ENCODE measurements at places on chromosomes 13 and 19.

GRCh38 chr19:53809518-53810186 is 14.5 kb downstream of the NLRP12 start:
- DNase-seq: no peak

- no peak for DNase-seq
Measured at GRCh38 chr19:13866463-13867046, 10.4 kb upstream of the NANOS3 start.

- DNase-seq: no peak
Measured at GRCh38 chr13:110912651-110913051, 2.2 kb downstream of the ANKRD10 start.

- DNase-seq: no peak
Measured at GRCh38 chr13:45356966-45357672, 16.1 kb upstream of the TPT1 start.

- DNase-seq: no peak
Measured at GRCh38 chr13:88707646-88708045, 1036.5 kb downstream of the SLITRK5 start.

DNA sequence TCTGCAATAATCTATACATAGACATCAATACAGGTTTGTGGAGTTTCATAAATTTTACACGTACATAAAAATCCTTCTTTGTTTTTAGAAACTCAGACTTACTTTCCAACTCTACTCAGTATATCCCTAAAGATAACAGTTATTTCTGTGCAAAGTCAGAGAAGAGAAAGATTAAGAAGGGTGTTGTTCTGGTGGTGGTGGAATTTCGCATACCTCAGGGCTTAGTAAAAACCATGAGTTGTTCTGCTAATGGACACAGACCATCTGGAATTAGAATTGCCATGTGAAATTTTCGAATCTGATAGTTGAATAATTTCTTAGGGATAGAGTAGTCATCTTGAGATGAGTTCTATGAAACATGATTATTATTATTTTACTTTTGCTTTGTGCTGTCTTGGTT is 102.7 kb downstream of the ZAR1L start:
- no peak for DNase-seq

DNA sequence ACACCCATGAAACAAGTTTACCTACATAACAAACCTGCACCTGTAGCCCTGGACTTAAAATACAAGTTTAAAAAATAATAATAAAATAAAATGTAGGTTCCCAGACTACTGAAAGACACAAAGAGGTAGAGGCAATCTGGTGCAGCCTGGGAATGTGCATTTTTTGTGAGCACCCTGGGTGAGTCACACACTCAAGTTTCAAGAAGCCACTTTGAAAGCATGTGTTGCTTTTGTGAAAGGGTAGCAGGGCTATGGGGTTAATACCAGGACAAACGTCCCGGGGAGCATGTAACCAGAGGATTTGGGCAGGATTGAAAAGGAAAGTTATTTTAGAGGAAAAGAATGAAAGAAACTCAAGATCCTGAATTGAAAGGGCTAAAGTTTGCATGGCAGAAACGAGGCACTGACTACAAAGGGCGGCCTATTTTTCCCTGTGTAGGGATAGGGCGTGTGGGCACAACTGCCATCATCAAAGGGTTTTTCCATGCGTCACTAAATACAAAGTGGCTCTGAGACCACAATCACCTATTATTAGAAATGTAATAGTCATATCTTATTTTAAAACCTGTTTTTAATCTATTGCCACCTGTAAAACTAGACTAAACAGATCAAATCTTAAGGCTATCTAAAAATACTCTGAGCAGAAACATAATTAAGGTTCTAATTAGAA is 314.9 kb downstream of the COG6 start:
- DNase-seq: no peak

DNA sequence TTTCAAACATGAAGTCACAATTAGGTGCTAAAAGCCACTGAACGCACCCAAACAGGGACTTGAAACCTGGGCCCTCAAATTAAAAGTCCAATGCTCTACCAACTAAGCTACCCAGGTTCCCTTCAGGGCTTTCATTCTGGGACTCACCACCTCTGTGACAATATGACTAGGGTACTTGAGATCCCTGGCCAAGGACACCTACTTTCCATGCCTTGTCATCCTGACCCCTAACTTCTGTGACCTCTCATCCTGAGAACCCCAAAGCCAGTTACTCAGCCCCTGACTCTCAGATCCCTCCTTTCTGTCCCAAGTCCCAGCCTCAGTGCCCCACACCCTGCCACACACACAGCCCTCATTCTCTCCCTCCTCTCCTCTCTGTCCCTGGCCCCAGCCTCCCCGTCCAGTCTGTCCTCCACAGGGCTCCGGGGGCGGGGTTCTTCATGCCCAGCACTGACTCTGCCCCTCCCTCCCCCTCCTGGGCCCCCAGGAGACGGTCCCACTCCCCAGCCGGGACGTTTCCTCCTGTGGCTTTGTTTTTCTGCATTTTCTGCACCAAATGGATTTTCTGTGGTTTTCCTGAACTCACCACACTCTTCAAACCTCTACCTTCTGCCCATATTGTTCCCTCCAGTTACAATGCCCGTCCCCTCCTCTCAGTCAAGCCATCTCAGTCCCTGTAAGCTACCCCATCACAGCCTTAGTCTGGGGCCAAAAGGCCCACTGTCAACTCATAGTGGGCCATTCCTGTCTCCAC is 7.0 kb downstream of the RCN3 start:
- DNase-seq: no peak

DNA sequence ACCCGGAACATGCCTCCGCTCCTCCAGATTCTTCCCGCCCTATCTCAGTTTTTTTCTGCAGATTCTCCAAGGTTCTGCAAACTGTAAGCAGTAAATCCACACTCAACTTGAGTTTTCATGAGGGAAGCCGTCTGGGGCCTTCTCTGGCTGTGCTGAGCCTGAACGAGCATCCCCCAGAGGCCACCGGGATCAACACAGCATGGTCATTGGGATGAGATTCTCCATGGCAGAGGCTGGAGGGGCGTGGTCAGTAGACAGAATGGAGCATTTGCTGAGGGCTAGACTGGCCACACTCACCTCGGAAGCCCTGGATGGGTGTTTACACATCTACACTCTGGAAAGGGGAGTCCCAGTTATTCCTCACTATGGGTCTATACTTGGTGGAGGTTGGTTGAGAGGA is 2.3 kb upstream of the LILRA4 start:
- DNase-seq: no peak

DNA sequence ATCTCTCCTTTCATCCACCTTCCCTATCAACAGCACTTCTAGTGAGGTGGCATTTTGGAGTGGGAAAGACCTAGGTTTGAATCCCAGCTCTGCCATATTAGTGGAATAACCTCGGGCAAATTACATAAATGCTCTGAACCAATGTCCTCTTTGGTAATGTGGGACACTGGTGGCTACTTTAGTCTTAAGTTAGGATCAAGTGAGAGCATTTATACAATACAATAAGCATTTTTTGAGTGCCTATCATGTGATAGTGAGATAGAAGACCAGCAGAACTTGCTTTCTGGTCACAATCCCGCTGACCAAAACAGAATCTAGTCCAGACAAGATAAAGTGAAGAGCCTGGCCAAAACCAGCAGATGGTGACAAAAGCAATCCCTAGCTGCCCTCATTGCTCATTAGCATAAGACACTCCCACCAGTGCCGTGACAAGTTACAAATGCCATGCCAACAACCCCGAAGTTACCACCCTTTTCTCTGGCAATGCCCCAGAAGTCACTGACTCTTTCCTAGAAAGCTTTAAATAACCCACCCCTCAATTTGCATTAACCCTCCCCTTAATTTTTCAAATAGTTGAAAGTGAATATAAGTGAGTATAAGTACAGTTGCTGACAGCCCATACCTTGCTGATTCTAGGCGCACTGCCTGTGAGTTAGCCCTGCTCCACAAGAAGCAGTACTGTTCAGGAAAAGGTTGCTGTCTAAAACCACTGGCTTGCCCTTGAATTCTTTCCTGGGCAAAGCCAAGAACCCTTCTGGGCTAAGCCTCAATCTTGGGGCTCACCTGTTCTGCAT is 28.9 kb upstream of the KPNA3 start:
- no peak for DNase-seq

All from stimulated activated CD8-positive, alpha-beta memory T cell treated with anti-CD3 and anti-CD28 coated beads, Interleukin-2, amount 100 ng/mL, for 1 hour (primary cell).